ENCODE measurements at places on chromosomes 7 and 10.
A peak's percentile ranks its signal among the peaks of the same experiment; 100 is the strongest.

GRCh38 chr7:37201003-37201875 lies 247.4 kb downstream of the ELMO1 start:
- DNase-seq: peak; percentile 71

- DNase-seq: no peak
Measured at GRCh38 chr10:95982200-95982599, 61.2 kb upstream of the CCNJ start.

GRCh38 chr10:70494966-70495365 lies 16.4 kb downstream of the PALD1 start:
- no peak for DNase-seq

- DNase-seq: no peak
Measured at GRCh38 chr10:70541736-70542564, 60.6 kb downstream of the PRF1 start.

DNA sequence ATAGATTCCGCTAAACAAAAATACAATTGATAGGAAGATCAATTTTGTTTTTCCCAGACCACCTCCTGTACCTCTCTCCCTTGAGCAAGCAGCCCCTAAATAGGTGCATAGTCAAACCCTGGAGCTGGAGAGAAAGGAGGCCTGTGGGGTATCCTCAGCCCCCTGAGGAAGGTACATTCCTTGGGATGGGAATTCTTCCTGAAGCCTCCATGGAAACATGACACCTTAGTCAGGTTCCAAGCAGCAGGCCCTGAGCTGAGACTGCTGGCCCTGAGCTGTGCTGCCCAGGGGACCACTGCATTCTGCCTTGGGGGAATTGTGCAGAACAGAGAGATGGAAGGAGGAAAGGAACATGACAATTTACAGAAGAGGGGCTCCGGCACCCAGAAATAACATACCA lies 7.4 kb downstream of the HNRNPF start:
- DNase-seq: no peak

DNA sequence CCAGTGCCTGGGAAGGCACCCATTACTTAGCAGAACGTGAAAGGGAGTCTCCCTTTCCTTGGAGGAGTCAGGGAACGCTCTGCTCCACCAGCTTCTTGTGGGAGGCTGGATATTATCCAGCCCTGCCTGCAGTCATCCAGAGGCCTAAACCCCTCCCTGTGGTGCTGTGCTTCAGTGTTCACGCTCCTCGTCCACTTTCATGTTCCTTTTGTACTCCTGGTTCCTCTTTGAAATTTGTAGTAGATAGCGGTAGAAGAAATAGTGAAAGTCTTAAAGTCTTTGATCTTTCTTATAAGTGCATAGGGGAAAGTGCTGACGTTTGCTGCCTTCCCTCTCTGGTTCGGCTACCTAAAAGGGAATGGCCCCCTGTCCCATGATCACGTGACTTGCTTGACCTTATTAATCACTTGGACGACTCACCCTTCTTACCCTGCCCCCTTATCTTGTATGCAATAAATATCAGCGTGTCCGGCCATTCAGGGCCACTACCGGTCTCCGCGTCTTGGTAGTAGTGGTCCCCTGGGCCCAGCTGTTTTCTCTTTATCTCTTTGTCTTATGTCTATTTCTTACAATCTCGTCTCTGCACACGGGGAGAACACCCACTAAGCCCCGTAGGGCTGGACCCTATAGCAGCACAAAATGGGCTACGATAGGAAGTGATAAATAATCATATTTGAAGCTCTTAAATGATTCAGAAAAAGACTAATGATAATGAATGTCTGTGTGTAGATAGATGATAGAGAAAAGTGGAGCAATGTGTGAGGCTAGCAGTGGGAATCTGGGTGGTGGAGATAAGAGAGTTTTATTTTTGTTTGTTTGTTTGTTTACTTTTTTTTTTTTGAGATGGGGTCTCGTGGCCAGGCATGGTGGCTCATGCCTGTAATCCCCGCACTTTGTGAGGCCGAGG lies 5.8 kb upstream of the ESYT2 start:
- DNase-seq: no peak

GRCh38 chr7:94620703-94621118 lies 35.2 kb downstream of the SGCE start:
- no peak for DNase-seq

GRCh38 chr7:42103456-42103855 lies 133.6 kb downstream of the GLI3 start:
- DNase-seq: no peak

- DNase-seq: no peak
Measured at GRCh38 chr7:130949550-130949949, 215.5 kb upstream of the KLF14 start.

GRCh38 chr10:1492641-1493040 lies 244.7 kb downstream of the ADARB2 start:
- DNase-seq: no peak

- DNase-seq: no peak
Measured at GRCh38 chr7:139108266-139109187, 993 bp downstream of the ZC3HAV1 start.

- no peak for DNase-seq
Measured at GRCh38 chr10:24128066-24128730, 80.7 kb upstream of the KIAA1217 start.

GRCh38 chr7:37440738-37441385 lies 7.8 kb downstream of the ELMO1 start:
- no peak for DNase-seq

GRCh38 chr7:139855498-139856270 lies 26.6 kb downstream of the TBXAS1 start:
- no peak for DNase-seq

GRCh38 chr7:114508086-114508485 lies 93.5 kb downstream of the FOXP2 start:
- DNase-seq: no peak

DNA sequence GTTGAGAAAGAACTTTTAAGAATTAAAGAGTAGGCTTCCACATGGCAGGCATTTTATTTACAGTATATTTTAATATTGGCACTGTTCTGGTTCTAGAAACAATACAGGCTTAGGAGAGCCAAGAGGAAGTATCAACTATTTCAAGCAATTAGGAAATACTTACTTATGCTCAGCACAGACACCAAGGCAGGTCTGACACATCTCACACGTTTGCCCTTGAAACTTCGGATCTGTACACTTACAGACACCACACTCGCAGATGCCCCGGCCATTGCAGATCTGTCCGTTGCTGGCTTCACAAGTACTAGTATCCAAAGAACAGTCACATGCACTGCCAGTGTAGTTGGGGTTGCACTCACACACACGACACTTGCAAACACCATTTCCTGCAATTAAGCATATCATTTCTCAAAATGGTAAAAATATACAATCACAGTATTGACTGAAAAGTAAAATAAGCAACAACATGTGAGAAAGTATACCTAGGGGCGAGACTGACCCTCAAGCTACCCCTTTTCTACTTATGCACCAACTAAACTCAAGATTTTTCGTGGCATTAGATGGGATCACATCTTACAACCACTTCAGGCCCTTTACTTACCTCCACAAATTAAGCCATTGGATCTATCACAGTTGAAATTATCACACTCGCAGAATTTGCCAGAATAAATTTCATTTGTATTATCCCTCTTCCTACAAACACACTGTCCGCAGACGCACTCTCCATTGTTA lies 46.6 kb downstream of the ITGB1 start:
- DNase-seq: no peak

DNA sequence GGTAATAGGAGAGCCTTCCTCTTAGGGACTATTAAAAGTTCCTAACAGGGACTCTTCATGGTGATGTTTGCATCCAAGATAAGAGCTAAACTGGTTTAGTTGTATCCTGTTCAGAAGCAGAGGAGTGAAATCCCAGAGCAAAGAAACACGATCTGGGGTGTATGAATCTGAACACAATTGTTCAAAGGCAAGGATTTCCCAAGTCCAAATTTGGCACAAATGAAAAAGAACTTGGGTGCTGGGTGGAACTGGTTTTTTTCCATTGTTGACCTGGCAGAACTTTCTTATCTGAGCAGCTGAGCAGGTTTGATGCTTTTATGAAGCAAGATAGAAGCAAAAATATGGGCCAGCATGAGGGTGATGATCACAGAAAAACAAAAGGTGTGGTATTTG lies 6.0 kb downstream of the AGFG2 start:
- DNase-seq: no peak

DNA sequence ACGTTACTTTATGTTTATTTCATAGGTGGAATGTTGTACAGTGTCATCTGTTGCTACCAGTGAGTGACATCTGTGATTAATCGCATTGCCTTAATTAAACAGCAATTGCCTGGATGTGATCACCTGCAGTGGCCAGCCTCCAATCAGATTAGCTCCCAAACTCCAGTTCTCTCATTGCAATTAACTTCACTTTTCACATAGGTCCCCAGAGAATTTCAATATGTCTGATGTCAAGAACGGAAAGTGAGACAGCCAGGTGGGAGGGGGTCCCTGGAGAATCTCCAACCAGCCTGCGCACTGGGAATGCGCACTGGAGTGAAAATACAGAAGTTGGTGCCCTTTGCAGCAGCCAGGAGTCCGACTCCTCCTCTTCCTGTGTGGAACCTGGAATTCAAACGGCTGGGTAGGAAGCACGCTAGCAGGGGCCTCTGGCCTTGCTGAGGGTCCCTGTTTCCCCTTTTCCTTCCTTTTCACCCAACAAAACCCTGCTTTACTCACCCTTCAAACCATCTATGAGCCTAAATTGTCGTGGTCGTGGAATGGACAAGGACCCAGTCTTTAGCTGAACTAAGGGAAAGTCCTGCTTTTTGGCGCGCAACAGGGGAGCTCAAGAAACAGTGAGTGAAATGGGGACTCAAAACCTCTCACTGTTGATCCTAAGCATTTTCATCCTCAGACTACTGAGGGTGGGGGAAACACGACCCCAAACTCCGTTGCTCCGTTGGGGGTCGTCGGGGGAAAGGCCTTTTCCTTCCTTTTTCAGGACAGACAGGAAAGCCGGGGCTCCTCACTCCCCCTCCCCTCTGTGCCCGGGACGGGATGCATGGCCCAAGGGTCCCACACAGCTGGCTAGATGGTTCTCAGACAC lies 1355.5 kb upstream of the LRRTM3 start:
- DNase-seq: peak; percentile 27

- DNase-seq: no peak
Measured at GRCh38 chr7:94621120-94621519, 34.8 kb downstream of the SGCE start.

- no peak for DNase-seq
Measured at GRCh38 chr10:62817766-62818425, 1.7 kb upstream of the EGR2 start.

- DNase-seq: no peak
Measured at GRCh38 chr7:96093435-96093834, 228.5 kb downstream of the SLC25A13 start.

DNA sequence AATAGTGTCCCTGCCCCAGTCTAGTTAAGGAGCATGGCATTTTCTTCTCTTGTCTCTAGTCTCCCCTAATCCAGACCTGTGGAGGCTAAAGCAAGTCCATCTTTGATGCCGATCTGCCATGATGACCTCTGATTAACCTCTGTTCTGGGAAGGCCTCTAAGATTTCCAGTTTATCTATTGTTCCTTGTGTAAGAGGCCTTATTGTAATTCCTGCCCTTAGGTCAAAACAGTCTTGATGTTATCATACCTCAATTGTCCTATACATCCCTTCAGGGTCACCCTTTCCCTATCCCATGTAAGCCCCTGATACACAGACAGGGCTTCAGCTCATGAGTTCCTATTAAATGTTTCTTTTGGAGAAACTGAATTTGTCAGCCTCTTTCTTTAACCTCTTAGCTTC lies 4.9 kb upstream of the ZMIZ2 start:
- no peak for DNase-seq

DNA sequence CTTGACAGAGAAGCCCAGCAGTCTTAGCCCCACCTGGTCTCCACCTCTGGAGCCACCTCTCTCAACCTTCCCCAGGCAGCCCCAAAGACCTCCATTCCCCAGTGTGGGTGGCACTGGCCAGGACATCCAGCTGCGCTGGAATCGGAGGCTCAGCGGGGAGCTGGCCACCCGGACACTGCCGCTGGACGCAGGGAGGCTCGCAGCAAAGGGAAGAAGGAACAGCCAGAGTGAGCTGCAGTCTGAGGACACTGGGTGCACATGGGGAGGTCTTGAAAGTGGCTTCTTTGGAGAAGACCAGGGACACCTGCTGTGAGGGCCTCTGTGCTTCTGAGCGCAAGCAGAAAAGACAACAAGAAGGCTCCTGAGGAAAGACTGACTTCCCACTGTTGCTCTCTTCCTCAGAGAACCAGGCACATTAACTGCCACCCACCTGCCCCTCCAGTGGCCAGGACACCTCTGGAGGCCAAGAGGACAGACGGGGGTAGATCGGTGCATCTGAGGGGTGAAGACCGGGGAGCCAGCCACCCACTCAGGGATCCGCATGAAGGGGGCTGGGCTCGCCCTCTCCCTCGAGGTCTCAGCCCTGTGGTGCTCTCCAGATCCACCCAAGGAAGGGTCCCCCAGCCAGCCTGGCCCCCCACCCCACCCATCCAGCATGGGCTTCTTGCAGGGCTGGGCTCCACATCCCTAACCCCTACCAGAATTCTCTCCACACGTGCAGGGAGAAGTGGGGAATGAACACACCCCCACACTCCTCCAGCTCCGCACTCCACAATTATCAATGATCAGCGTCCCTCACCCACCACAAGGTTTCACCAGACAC lies 1.8 kb downstream of the CAMK2B start:
- DNase-seq: no peak

GRCh38 chr7:20408467-20408826 lies 77.7 kb downstream of the ITGB8 start:
- no peak for DNase-seq

- DNase-seq: no peak
Measured at GRCh38 chr7:83427884-83428283, 221.1 kb downstream of the SEMA3E start.

DNA sequence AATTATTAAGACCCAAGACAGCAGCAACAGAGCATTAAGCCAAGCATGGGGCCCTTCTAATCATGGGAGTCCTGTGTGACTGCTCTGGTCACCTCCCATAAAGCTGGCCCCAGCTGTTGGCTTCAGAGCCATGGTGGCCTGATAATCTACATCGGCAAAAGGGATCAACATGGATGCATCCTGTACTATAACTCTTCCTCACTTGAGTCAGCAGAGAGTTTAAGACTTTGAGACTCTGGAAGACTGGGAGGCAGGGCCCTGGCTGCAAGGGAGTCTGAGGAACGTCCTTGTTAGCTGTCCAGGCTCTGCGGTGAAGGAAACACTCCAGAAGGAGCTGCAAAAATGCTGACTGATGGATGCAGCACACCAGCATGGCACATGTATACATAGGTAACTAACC lies 95.0 kb upstream of the KIAA1217 start:
- no peak for DNase-seq

GRCh38 chr10:6713120-6713519 lies 133.0 kb upstream of the PRKCQ start:
- no peak for DNase-seq

GRCh38 chr10:100827819-100828737 lies 82.7 kb downstream of the PAX2 start:
- DNase-seq: no peak

DNA sequence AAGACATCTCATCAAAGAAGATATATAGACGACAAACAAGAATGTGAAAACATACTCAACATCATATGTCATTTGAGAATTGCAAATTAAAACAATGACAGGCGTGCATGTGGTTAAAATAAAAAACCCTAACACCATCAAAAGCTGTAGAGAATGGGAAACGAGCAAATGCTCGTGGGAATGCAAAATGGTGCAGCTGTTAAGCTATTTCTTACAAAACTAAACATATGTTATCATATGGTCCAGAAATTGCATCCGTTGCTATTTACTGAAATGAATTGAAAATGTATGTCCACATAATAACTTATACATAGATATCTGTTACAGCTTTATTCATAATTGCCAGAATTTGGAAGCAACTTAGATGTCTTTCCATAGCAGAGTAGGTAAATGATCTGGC lies 574.4 kb downstream of the TNS3 start:
- no peak for DNase-seq
